ENCODE measurements at places on chromosomes 2 and 18. TPM values are rescaled to one million over a fixed set of nuclear protein-coding genes. Genes with fewer than 3 reads are reported as not detected.

GPR55 gene
- total RNA-seq = 5.5 TPM

COBLL1 gene
- total RNA-seq = 3.1 TPM

CDH7 gene
- not detected for total RNA-seq

CD8B2 gene
- 0.61 TPM for total RNA-seq

CD28 gene
- total RNA-seq = 3.2 TPM

MC2R gene
- total RNA-seq = not detected

GAREM2 gene
- total RNA-seq = 4.1 TPM

M1AP gene
- total RNA-seq = not detected

UGT1A10 gene
- total RNA-seq = not detected

NPPC gene
- 4.2 TPM for total RNA-seq

ACADL gene
- not detected for total RNA-seq

FAM124B gene
- total RNA-seq = 0.45 TPM

ZSWIM2 gene
- total RNA-seq = not detected

KANSL1L gene
- 7.5 TPM for total RNA-seq

KHK gene
- 5.1 TPM for total RNA-seq

TNS1 gene
- total RNA-seq = 0.29 TPM

KRTCAP3 gene
- 6.1 TPM for total RNA-seq

SIX2 gene
- not detected for total RNA-seq
